ENCODE measurements at places on chromosomes 5 and 9.

DNA sequence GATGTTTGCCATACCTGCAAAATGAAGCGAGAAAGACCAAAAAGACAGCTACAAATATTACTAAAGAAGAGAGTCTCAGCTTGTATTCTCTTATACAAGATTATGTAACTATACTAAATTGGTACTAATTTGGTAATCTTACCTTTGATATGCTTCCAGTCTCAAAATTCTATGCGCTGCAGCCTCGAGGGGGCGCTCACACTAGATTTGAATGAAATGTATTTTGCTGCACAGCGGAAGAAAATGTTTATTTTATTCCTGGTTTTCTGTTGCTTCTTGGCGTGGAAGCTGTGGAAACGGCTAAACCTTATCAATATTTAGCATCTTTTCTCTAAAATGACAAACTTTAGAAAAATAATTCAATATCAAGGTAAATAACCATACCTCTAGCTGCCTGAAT, 267.0 kb upstream of the NUDT12 start:
- DNase-seq: no peak

DNA sequence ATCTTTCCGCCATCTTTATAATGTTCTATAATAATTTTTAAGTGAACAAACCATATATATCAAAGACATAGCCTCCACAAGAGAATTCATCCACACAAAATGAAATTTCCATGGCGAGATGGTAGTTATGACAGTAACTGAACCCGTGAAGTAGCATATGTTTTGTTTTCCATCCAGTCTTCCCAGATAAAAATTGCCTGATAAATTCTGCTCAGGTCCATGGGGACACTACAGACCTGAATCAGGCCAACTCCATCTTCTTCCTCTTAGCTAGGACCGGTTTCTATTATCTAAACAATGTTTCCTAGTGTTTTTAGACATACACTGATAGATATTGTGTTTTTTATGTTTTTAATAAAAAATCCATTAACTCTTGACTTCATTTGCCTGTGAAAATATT, 235.7 kb downstream of the PLK2 start:
- DNase-seq: no peak

DNA sequence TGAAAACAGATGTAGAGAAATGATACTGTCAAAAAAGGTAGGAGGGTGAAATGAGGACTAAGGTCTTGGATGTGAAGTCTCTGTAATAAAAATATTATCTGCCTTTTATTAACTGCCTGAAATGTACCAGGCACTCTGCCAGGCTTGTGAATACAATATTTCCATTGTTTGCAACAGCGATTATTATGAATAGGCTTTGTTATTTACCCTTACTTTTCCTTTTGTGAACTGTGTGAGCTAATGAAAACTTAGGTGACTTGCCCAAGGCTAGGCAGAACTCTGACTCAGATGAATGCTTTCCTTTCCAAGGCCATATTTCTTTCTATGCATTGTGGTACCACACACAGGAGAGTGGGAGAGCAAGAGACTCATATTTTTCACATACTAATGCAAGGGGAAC, 204.1 kb downstream of the CDH12 start:
- DNase-seq: no peak

- DNase-seq: no peak
Measured at GRCh38 chr9:130165579-130165978, 6.6 kb upstream of the NCS1 start.

DNA sequence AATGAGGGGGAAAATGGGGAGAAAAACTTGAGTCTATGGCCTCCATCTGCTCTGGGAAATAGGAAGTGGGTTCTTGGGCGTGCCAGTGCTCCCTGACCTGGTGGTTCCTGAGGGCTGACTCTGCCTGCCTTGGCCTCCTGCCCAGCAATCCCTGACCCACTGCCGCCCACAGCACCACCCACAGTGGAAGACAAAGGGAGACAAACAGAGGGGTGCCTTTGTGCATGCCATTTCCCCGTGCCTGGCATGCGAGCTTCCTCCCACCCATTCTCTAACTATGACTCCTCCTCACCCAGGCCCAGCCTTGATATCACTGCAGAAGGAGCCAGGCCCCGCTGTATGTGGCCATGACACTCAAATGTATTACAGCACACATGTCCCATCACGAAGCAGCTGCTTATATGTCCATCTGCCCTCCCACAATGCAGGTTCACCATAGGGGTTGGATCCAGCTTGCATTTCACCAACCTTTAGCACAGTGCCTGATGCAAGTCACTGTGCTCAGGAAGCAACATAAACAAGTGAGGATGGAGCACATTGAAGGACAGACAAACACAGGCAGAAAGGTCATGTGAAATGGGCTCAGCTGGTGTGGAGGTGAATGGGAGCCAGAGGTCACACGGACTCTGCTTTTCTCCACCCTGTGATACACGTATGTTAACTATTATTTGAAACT, 84.4 kb downstream of the ADRB2 start:
- peak; percentile 62 for DNase-seq

DNA sequence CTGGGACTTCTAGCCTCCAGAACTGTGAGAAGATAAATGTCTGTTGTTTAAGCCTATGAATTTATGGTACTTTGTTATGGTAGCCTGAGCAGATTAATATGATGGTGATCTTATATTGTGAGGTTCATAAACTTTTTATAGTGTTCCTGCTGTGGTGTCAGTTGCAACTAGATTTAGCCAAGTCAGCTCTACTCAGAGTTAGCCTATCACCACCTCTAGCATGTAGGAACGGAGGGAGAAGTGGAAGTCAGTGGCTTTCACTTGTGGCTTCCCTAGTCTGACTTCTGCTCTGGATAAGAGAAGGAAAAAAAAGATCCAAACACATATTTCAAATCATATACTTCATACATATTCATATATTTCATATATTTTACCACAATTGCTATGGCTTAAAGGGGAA, 6.6 kb downstream of the POC5 start:
- no peak for DNase-seq

All from fibroblast of the aortic adventitia (primary cell).